Stimulated activated CD8-positive, alpha-beta memory T cell treated with anti-CD3 and anti-CD28 coated beads, Interleukin-4, amount 100 ng/mL, for 1 hour (primary cell): ENCODE measurements at places on chromosomes 3 and 15.

DNA sequence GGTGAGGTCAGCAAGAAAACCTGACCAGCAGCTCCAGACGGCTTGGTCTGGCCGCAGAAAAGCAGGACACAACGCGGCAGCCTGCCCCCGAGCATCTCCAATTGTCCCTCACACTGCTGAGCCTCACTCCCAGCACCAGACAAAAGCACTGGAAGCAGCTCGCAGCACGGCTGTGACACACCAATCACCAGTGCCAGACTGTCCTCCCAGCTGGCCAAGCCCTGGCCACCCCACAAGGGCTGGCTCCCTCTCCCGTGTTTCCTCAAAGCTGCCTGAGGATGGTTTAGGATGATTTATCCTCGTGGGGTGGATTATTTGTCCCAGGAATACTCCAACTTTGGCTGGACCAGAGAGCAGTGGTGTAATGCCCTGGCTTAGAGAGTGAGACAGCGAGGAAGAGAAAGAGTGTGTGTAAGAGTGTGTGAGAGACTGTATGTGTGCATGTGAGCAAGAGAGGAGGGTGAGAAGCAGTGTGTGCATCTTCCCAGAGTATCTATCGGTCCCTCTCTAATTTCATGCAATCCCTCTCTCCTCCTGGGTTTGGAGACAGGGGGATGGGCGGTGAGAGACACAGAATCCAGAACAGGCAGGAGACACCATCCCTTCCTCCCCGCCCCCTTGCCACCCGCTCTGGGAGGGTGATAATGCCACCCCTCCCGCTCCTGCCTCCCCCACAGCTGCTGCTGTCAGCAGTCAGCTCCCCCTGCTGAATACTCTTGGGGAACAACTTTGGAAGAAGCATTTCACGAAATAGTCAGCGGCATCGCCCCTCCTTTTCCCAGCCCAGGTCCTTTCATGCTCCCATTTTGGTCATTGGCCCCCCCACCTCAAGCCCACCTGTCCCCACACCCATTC lies 34.2 kb downstream of the SEMA5B start:
- no peak for DNase-seq

DNA sequence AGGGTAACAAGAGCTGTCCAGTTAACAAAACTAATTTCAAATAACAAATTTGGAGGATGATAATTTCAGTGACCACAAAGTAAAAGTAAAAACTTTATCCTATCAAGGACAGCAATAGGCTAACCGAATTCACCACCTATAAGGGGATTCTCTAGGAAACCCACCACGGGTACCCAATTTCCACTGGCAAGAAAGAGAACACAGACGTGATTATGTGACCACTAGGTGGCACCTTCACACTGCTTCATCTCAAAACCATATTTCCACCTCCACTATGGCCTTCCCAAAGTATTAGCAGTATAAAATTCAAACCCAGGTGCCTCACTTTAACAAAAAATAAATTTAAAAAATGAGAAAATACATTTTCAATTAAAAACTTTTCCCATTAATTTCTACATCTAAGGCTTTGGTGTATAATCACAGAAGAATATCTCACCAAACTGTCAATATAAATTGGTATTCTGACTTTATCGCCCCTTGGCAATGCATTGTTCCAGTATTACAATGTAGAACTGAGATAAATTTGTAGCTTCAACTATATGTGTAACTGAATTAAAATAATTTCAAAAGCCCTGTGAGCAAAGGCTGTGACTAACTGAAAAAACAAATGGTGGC lies 96.5 kb downstream of the FSIP1 start:
- DNase-seq = no peak

- DNase-seq = peak; percentile 38
These were observed 24.6 kb upstream of the CORO2B start for GRCh38 chr15:68553994-68554720.

DNA sequence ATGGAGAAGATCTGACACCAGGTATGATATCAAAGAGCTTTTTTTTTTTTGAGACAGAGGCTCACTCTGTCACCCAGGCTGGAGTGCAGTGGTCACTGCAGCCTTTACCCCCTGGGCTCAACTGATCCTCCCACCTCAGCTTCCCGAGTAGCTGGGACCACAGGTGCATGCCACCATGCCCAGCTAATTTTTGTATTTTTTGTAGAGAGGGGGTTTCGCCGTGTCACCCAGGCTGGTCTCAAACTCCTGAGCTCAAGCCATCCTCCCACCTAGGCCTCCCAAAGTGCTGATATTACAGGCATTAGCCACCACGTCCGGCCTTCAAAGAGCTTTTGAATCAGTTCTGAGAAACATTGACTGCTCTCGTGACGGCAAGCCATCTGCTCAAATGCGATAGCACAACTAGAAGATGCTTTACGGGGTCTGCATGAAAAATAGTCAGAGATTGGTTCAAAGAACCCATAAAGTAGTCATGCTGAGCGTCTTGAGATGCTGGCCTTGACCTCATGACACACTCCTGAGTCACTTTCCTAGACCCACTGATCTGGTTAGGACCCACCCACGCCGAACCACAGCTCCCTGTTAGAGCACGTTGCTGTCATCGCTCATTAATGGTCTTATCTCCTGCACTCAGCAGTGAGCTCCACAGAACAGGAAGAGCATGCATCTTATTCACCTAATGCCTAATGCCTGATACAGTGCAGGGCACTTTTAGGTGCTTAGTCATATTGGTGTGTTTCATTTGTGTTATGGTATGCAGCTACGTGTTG lies 57.0 kb upstream of the NR2F2 start:
- no peak for DNase-seq

DNA sequence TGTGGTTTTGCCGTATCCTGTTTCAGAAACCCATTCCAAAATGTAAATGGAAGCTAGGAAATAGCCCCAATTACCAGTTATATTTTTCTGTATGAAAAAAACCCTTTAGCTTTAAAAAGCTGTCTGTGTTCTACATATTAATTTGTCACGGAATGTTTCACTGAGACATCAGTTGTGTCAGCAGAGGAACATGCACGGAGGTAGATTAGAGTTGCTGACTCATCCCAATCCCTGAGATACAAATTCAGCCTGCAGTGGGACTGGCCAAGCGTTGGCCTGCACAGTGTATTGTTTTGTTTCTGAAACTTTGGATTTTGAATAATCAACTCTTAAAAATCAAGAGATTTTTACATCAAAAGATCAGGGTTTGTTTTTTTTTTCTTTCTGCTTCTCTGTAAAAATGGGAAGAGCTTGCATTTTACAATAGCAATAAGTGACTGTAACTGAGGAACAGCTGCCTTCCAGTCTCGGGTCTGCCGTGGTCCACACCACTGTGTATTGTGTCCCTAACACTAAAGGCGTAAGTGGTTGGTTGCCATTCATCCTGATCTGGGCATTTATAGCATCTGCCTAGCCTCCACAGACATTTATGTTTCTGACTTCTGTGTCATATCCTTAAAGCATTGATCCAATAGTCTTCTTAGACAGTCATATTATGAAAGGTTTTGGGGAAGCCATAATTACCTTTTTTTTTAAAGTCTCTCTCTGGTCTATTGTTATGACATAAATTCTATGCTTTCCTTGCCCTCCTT lies 218.1 kb downstream of the ADAMTSL3 start:
- no peak for DNase-seq

- DNase-seq = no peak
These were observed 688.7 kb downstream of the MECOM start for GRCh38 chr3:168974617-168975403.

- no peak for DNase-seq
These were observed at the start of gene C2CD4B for GRCh38 chr15:62165104-62165792. Gene C2CD4B (minus strand): TSS chr15:62165285. CDS start chr15:62164984, 301 bp downstream.

GRCh38 chr3:138331143-138331894 lies 1.7 kb upstream of the NME9 start:
- DNase-seq = no peak

DNA sequence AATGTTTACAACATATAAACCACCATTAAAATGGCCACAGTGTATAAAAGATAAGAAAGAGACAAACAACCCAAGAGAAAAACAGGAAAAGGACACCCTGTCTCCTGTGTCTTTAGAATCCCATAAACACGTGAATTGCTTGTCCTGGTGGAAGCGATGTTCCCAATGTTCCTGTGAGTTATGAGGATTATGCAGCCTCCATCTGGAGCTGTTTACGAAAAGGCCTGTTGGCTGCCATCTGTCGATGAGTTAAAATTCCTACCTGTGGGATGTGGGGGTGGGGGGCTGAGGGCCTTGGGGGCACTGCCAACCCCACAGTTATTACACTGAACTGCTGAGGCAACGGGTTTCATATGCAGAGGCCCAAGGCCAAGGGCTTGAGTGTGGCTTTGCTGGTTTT lies 13.6 kb downstream of the NISCH start:
- no peak for DNase-seq

GRCh38 chr15:50248994-50249582 lies 16.4 kb downstream of the HDC start:
- DNase-seq = no peak
